Activated naive CD4-positive, alpha-beta T cell treated with anti-CD3 and anti-CD28 coated beads, Interleukin-2, amount 50 U/mL, for 16 hours (primary cell): ENCODE measurements at places on chromosomes 4 and X.

GRCh38 chr4:165915215-165915614 is 42.2 kb downstream of the TLL1 start:
- no peak for DNase-seq

- DNase-seq = peak; percentile 81
Observed at GRCh38 chrX:20442597-20442996, 175.9 kb upstream of the RPS6KA3 start.

DNA sequence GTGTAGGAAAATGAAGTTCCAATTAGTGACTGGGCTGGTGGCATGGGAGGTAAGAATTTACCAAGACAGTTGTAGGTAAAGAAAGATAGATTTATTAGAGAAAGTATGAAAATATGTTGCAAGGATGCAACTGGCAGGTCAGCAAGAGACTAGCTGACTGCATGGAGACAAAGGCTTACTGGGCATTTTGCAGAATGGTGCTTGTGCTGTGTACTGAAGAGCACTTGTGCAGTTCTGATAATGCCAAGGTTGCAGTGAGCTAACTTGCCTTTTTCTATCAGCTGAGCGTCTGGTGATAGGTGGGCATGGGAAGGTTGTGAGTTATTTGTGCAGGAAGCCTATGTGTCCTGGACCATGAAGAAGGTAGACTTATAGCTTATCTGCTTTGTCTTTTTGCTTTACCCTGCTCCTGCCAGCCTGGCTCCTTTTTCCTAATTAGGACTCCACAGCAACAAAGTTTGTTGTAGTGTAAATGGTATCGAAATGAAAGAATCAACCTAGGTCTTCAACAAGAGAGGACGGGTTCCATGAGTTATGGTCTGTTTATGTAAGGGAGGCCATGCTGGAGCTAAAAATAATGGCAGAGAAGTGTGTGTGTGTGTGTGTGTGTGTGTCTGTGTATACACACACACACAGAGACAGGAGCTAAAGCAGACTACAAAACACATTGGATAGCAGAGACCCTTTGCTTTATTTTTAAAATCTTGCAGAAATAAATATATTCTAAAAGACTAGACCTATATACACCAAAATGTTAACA is 15.0 kb downstream of the BST1 start:
- DNase-seq = no peak

DNA sequence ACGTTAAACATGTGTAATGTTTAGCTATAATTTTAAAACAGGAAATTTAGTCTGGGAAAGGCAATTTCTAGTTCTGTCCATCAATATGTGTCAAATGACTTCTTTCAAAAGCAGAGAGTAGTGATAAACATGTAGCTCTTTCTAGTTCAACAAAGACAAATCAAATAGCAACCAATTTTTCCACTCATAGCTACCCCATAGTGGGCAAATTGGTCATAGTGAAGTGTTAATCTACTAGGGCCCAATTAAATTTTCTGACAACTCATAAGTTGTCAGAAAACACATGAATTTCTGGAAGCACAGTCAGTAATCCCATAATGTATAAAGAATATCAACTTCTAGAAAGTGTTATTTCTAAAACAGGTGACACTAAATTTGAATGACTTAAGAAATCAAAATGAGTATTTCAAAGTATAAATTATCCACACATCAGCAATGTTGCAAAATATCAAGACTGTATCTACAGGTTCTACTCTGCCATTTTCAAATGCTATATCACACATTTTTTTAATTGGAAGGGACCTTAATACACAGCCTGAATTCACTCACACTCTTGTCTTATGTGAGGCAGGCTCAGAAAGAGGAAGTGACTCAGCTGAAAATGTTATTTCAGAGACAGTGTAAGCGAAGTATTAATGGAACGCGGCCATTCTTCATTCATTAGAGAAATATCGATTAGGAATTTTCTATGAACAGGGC is 7.7 kb downstream of the OCIAD2 start:
- DNase-seq = no peak

DNA sequence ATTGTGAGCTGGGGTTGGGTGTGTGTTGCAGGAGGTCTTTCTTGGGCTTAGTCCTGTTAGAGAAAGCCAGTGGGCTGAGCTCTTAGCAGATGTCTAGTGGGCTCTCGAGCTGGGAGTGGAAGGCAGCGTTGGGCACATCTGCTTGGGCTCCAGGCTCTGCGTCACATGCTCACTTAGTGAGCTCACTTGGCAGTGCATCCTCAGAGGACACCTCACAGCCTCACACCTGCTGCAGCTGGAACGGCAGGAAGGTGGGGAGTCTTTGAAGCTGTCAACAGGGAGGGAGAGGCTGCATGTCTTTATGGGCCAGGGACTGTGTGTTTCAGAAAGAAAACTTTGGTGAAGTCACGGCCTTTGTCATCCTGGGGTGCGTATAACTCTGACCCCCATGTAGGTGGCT is 82.2 kb downstream of the PSAPL1 start:
- no peak for DNase-seq

- no peak for DNase-seq
Observed at GRCh38 chr4:24693636-24694035, 101.7 kb upstream of the SOD3 start.

DNA sequence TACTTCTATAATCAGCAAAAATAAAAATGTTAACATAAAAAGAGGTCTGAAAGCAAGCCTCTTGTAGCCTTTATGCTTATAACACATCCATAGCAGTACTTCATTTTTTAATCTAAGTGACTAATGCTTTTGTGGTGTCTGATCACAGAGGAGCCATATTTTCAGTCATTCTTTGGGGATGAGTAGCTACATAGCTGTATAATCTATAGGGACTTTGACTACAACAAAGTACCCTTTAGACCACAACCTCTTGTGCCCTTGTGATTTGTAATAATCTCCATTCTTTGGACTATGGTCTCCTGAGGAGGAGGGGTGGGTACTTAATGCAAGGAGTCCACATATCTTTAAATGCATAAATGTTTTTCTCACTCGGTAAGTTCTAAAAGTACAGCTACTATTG is 9.6 kb downstream of the DRP2 start:
- DNase-seq = no peak
